Subcutaneous preadipocyte (primary cell): ENCODE measurements at places on chromosomes 3 and 15. TPM values are rescaled to one million over a fixed set of nuclear protein-coding genes. Genes with fewer than 3 reads are reported as not detected.

NR2E3 gene
- total RNA-seq = 0.20 and 0.37 TPM in 2 replicates

FSTL1 gene
- 920 and 1,034 TPM in 2 replicates for total RNA-seq

PIF1 gene
- 13.2 and 16.4 TPM in 2 replicates for total RNA-seq

SLC22A13 gene
- total RNA-seq = 0.37 and 1.2 TPM in 2 replicates

TBC1D2B gene
- total RNA-seq = 28.7 and 31.3 TPM in 2 replicates

NPAP1 gene
- not detected in 2 replicates for total RNA-seq

TM6SF1 gene
- 0.20 TPM in 1 of 2 replicates, not detected in the other for total RNA-seq

NANOGP8 gene
- 0.39 and 0.73 TPM in 2 replicates for total RNA-seq

NEK10 gene
- total RNA-seq = 9.2 and 13.1 TPM in 2 replicates

XYLB gene
- total RNA-seq = 7.7 and 13.9 TPM in 2 replicates

PRC1 gene
- total RNA-seq = 87.8 and 159 TPM in 2 replicates

SPG21 gene
- 88.4 and 97.7 TPM in 2 replicates for total RNA-seq

DAPK2 gene
- 0.98 and 7.0 TPM in 2 replicates for total RNA-seq

RBPMS2 gene
- total RNA-seq = under 0.01 TPM in 1 of 2 replicates, not detected in the other

SLC24A5 gene
- not detected in 2 replicates for total RNA-seq

AHSG gene
- total RNA-seq = not detected in 2 replicates

GOLGA8G gene
- total RNA-seq = not detected in 2 replicates

FLNB gene
- 80.8 and 129 TPM in 2 replicates for total RNA-seq

ALDH1L1 gene
- total RNA-seq = under 0.01 TPM in 1 of 2 replicates, not detected in the other

PODXL2 gene
- 2.2 and 2.3 TPM in 2 replicates for total RNA-seq

BFSP2 gene
- total RNA-seq = not detected in 2 replicates

SPSB4 gene
- not detected in 2 replicates for total RNA-seq

GRK7 gene
- total RNA-seq = not detected in 2 replicates

SAMMSON gene
- total RNA-seq = not detected in 2 replicates

AADAC gene
- total RNA-seq = under 0.01 TPM in 1 of 2 replicates, not detected in the other

GP9 gene
- total RNA-seq = not detected in 2 replicates

PLA2G4F gene
- total RNA-seq = not detected in 2 replicates

RHCG gene
- total RNA-seq = not detected in 2 replicates

RAB8B gene
- 58.1 and 67.2 TPM in 2 replicates for total RNA-seq

PLA1A gene
- total RNA-seq = not detected in 2 replicates
